ENCODE measurements at places on chromosomes 4 and X.

- no peak for DNase-seq
Observed at GRCh38 chr4:163776957-163777356, 282.5 kb downstream of the TMA16 start.

- no peak for DNase-seq
Observed at GRCh38 chrX:56600141-56600540, 36.7 kb downstream of the UBQLN2 start.

DNA sequence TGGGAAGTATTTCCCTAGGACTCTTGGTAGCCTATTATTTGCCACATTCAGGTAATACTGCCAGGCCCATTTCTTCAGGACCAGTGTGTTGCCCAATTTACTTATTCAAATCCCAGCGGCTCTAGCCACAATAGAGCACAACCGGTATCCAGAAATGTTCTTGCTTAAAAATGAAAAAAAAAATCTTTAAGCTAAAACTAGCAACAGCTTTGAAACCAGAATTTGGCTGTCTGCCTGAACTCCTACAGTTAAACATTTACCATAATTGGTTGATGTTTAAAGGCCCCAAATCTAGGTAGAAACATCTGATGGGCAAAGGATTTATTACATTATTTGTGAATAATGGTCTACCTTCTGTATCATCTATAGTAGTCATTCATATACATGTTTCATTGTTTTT, 930 bp upstream of the SLITRK4 start:
- no peak for DNase-seq

- no peak for DNase-seq
Observed at GRCh38 chr4:108391701-108392455, 223.1 kb upstream of the LEF1 start.

GRCh38 chr4:158621729-158622128, 50.0 kb downstream of the C4orf46 start:
- no peak for DNase-seq

DNA sequence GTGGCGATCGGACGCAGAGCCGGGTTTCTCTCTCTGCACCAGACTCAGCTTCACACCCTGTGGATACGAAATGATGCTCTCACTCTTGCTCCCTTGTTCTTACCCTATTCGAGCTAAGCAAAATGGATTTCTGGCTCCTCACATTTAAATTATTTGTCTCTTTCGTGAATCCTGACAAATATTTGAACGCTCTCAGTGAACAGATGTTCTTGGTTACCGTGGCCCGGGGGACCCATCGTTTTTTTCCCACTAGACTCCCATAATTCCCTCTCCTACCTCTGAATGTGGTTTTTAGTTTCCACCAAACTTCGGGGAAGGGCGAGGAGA, 630 bp downstream of the SMARCA5 start:
- DNase-seq = no peak
